ENCODE measurements at places on chromosomes 3 and 15.

GRCh38 chr3:57808961-57809608, 53.0 kb downstream of the SLMAP start:
- peaks cover 33% of the 10 kb centered on the region for H3K4me1 ChIP-seq
- no peaks in the 10 kb centered on the region for H3K27me3 ChIP-seq
- no peaks in the 10 kb centered on the region for H3K36me3 ChIP-seq
- DNase-seq: no peak
- H3K4me3 ChIP-seq: no peak overlapping the region

DNA sequence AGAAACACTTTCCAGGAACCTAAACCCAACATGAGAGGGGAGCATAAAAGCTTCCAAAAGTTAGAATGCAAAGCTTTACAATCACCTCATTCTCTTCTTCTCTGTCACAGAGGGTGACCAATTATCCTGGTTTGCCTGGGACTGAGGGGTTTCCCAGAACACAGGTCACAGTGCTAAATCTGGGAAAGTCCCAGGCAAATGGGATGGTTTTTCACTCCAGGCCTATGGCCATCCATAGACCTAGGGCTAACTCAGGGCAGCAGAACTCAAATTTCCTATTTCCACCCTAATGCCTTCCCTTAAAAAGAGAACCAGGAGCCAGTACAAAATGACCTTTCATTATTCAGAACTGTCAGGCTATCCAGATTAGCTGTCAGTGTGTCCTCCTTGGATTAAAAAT, 77.0 kb downstream of the TM4SF4 start:
- no peak for DNase-seq
- peaks cover 43% of the 10 kb centered on the region for H3K4me1 ChIP-seq
- H3K36me3 ChIP-seq: no peaks in the 10 kb centered on the region
- H3K4me3 ChIP-seq: no peak overlapping the region
- no peaks in the 10 kb centered on the region for H3K27me3 ChIP-seq

DNA sequence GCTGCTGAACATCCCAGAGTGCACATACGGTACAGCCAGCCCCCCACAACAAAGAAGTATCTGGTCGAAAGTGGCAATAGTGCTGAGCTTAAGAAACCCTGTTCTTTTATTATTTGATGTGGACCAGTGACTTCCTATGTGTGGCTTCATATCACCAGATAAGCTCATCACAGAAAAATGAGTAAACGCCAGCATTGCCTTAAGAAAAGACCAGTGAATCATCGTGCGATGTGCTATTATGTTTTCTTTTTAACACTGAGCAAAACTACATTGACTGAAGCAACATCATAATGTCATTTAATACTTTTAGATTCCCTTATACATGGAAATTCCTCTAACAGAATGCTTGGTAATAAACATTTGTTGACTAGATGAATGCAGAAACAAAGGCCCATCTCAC, 45.2 kb upstream of the ARRDC4 start:
- H3K36me3 ChIP-seq: no peaks in the 10 kb centered on the region
- no peaks in the 10 kb centered on the region for H3K4me1 ChIP-seq
- no peak overlapping the region for H3K4me3 ChIP-seq
- no peak for DNase-seq
- H3K27me3 ChIP-seq: no peaks in the 10 kb centered on the region
- H3K27ac ChIP-seq: no peak overlapping the region

DNA sequence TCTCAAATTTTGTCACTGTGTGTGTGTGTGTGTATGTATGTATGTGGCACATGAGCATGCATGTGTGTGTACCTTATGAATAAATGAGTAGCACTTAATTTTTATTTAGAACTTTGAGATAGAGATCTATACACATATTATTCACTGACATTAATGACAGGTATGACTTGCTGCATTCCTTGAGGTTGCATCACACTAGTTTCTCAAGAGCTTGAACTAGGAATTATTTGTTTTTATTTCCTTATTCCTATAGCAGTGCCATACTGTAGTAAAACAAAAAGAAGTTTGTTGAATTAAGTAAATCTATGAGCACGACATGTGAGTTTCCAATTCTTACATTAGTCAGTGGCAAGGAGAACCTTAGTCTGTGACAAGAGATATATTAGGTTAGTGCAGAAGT, 943.9 kb downstream of the ROBO1 start:
- peaks cover 13% of the 10 kb centered on the region for H3K4me1 ChIP-seq
- DNase-seq: no peak
- no peaks in the 10 kb centered on the region for H3K27me3 ChIP-seq
